T-helper 1 cell (primary cell): ENCODE measurements at places on chromosomes 13 and 19.

DNA sequence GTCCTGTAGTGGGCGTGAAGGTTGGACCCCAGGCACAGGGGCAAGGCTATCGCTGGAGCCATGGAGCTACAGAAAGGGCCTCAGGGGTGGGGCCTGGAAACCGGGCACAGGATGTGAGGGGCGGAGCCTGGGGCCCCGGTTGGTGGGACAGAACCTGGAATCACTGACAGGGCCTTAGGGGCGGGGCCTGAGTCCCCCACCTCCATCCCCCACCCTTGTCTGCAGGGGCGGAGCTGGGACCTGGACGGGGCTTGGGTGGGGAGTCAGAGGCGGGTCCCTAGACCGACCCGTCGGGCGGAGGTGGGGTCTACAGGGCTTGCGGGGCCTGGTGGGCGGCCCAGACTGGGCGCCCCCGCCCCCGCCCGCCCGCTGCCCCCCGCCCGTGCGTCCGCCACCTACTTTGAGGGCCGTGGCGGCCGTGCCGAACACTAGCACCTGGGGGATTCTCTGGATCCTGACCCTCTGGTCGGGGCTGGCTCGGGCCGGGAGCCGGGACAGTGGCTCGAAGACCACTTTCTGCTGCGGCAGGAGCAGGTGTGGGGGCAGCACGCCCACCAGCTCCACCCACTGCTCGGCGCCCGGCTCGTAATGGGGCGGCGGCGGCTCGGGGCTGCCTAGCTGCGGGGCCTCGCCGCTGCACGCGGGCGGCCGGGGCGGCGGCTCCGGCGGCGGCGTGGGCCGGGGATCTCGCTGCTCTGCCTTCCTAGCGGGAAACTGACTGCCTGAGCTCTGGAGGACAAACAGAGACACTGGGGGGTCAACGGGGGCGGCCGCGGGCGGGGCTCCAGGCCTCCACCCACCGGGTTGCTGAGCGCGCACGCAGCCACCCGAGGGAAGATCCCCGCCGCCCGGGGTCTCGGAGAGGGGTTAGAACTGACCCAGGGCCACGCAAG, 26.3 kb downstream of the DCAF15 start:
- DNase-seq, result no peak

DNA sequence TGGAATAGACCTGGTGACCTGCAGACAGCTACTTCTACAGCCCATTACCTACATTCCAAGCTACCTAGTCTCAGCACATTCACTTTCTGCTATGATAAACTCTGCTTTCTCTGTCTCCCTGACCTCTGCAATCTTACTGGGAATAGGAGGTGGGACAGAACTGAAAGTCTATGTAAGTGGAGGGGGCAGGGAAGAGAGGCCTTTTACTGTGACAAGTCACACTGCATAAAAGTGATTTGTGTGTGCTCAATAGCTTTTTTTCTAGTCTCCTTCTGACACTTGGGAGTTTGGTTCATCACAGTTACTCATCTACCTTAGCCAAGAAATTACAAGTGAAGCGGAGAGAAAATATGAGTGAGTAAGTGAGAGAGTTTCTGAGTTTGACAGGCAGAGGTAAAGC, 322.4 kb downstream of the OLFM4 start:
- no peak for DNase-seq

DNA sequence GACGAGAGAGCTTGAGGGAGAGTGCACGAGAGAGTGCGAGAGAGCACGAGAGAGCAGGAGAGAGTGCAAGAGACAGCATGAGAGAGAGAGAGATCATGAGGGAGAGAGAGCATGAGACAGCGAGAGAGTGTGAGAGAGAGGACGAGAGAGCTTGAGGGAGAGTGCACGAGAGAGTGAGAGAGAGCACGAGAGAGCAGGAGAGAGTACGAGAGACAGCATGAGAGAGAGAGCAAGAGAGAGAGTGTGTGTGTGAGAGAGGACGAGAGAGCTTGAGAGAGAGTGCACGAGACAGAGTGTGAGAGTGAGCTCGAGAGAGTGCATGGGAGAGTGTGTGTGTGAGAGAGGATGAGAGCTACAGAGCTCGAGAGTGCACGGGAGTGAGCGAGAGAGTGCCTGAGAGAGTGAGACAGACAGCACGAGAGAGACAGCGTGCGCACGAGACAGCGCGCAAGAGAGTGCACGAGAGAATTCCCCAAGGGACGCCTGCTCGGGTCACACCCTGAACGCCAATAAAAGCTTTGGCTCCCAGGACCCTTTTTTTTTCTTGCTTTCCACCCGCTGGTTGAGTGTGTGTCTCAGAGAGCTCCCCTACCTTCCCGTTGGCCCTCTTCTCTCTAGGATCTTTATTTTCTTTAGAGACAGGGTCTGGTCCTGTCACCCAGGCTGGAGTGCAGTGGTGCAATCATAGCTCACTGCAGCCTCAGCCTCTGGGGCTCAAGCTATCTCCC, 3.7 kb downstream of the CD70 start:
- no peak for DNase-seq

- peak; percentile 58 for DNase-seq
Observed at GRCh38 chr19:2962018-2962670, 15.2 kb upstream of the TLE6 start.

GRCh38 chr13:43356567-43356966, 333.2 kb downstream of the DNAJC15 start:
- no peak for DNase-seq

DNA sequence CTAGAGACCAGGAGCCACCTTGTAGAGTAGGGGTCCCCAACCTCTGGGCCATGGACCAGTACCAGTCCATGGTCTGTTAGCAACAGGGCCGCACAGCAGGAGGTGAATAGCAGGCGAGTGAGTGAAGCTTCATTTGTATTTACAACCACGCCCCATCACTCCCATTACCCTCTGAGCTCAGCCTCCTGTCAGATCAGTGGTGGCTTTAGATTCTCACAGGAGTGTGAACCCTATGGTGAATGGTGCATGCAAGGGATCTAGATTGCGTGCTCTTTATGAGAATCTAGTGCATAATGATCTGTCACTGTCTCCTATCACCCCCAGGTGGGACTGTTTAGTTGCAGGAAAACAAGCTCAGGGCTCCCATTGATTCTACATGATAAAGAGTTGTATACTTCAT, 303.6 kb downstream of the KCNRG start:
- DNase-seq, result no peak

DNA sequence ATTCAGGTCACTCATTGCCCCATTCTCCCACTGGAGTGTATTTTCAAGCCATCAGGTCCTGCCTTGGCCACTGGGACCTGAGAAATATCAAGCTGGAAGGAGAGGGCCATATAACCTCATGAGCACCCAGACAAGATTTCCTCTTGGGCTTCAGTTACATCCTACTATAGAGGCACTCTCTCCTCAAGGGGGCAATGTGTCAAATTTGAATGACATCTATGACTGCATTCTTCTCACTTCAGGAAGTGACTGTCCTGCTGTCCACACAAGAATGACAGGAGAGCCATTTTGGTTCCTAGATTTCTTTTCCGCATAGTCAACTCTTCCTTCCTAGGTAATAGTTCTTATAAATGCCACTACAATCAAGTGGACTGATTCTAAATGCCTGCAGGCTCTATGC, 416.2 kb downstream of the DIAPH3 start:
- DNase-seq, result no peak

GRCh38 chr13:39123578-39123977, 85.3 kb downstream of the NHLRC3 start:
- no peak for DNase-seq

GRCh38 chr19:37941782-37942515, 34.9 kb downstream of the SIPA1L3 start:
- no peak for DNase-seq

GRCh38 chr13:24863748-24864540, 100.0 kb downstream of the RNF17 start:
- no peak for DNase-seq

DNA sequence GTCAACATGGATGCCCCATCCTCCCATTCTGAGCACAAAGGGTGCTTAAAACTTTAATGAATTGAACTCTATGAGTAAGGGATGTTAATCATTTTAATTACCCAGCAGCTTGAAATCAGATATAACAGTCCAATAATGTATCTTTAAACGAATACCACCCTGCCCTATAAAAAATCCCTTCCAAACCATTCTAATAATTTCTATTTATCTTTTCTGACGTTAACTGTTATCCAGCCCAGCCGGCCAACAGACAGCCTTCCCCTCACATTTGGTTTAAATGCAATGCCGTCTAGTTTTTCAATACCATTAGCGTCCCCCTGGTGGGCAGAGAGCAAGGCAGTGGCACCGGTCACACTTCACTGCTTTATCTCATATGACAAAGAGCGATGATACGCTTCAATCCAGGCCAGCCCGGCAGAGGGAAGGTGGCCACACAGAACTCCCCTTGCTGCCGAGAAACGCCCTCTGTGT, 402.2 kb upstream of the ZNF507 start:
- DNase-seq, result no peak

- no peak for DNase-seq
Observed at GRCh38 chr13:21909331-21909730, 238.5 kb downstream of the FGF9 start.

GRCh38 chr13:114124921-114125320, 7.5 kb downstream of the RASA3 start:
- no peak for DNase-seq

GRCh38 chr13:43785650-43786471, 911 bp downstream of the ENOX1 start:
- DNase-seq, result no peak

- DNase-seq, result no peak
Observed at GRCh38 chr19:55801416-55801815, 30.4 kb downstream of the NLRP11 start.

- no peak for DNase-seq
Observed at GRCh38 chr19:38185562-38185961, 38.5 kb downstream of the DPF1 start.

GRCh38 chr19:32566246-32566830, 14.7 kb upstream of the PDCD5 start:
- no peak for DNase-seq

GRCh38 chr13:73417012-73417615, 358.3 kb downstream of the KLF5 start:
- no peak for DNase-seq

- DNase-seq, result no peak
Observed at GRCh38 chr19:50501186-50501567, 9.8 kb downstream of the JOSD2 start.

GRCh38 chr13:49756263-49756662, 36.2 kb downstream of the KPNA3 start:
- no peak for DNase-seq

DNA sequence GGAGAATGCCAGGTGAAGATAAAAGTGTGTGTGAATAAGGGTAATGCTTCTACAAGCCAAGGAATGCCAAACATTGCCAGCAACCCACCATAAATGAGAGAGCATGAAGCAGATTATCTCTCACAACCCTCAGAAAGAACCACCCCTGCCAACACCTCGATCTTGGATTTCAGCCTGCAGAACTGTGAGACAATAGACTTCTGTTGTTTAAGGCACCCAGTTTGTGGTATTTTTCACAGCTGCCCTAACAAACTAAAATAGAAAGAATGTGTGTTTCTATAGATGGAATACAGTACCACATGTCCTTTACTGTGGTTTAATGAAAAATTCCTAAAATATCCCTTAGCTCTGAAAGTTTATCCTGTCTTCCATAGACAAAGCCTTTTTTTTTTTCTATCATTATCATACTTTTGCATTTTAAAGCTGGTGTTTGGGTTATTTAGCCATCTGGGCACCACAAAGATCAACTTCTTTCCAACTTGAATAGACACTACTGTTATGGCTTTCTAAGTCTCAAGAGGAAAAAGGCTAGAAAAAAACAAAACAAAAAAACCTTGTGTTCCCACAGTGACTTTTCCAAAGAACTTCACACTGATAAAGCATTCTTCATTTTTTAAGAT, 505.6 kb downstream of the KCTD12 start:
- no peak for DNase-seq

DNA sequence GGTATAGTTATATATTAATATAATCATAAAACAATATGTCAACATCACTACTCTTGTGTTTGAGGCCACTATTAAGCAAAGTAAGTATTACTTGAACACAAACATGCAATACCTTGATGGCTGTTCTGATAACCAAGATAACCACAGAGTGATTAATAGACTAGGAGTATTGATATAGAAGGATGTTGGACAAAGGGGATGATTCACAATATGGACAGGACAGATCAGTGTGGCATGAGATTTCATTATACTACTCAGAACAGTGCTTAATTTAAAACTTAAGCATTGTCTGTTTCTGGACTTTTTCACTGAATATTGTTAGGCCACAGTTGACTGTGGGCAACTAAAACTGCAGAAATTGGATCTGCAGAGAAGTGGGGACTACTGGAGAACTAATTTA, 384.2 kb downstream of the SLITRK1 start:
- no peak for DNase-seq

GRCh38 chr13:85333506-85334020, 465.7 kb downstream of the SLITRK6 start:
- DNase-seq, result no peak

DNA sequence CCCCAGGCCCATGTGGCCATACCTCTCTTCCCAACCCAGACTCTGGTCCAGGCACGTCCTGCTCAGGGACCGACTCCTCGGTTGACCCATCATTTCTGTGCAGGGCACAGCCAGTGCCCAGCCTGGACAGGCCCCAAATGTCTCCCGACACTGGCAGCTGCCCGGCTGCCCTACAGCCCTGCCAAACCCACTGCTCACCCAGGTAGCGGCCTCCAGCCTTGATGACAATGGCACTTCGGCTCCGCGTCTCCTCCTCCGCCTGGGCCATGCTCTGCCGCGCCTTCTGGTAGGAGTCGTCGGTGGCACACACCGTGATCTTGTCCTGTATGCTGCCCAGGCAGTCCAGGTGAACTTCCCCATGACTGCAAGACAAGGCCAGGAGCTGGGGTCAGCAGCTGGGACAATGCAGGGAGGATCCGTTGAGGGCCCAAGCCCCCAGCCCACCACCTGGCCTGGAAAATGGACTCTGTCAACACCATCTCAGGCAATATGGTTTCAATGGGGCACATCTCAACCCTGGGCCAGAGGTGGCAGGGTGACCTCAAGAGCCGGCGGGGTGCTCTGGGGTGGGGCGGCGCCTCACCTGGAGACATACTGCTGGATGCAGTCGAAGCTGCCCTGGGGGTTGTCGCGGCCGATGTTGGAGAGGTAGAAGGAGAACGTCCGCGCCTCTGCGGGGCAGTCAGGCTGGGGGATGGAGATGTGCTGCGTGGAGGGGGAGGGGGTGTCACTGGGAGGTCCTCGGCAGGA, 27.5 kb upstream of the ISYNA1 start:
- DNase-seq, result no peak

- no peak for DNase-seq
Observed at GRCh38 chr19:44260695-44261446, 1.2 kb downstream of the ZNF233 start.

DNA sequence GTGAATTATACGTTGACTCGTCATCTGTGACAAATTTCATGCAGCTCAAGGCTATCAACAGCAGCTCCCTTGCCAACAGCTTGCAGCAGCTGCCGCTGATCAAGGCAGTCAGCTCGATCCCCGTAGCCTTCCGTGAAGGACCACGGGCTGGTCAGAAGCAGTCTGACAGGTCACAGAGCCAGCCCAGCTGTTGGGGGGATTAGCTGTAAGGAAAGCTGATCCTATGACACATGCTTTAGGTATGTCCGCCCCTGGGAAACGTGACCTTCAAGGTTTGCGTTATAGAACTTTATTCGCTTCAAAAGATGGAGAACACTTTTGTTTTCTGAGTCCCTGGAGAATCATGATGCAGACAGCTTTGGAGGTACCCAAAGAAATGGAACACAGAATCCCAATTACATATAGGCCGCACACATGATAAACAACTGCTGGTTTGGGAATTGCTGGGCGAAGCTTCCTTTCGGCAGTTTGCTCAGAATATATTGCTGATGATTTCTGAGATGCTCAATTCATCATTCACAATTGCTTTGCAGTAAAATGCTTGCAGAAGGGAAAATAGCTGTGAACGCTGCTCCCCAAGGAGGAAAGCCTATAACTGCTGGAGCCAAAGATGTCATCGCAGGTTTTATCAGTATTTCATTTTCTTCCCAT, 62.6 kb upstream of the USP29 start:
- DNase-seq, result no peak
